ENCODE measurements at places on chromosomes 2 and 18.

DNA sequence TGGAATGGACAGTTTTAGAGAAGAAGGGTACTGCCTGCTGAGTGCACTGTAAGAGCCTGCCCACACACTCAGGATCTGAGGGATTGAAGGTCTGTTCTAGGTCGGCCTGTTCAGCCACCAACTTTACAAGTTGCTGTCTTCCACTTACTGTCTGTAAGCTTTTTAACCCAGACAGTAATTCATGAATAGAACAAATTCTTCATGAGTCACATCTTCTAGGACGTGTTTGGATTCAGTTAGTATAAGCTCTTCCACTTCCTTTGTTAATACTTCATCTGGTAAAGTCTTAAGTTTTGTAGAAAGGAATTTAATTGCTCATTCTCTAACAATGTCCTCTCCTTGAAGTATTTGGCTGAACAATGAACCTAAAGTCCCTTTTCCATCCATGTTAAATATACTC lies 74.6 kb downstream of the PDE11A start:
- peaks cover 32% of the 10 kb centered on the region for H3K4me1 ChIP-seq
- no peaks in the 10 kb centered on the region for H3K27me3 ChIP-seq
- peak overlapping the region; percentile 69 for H3K27ac ChIP-seq
- no peaks in the 10 kb centered on the region for H3K36me3 ChIP-seq

- peaks cover 4% of the 10 kb centered on the region for H3K27me3 ChIP-seq
- H3K36me3 ChIP-seq, result no peaks in the 10 kb centered on the region
- H3K27ac ChIP-seq, result no peak overlapping the region
- DNase-seq, result no peak
Measured at GRCh38 chr2:102350137-102350793, 5.3 kb upstream of the IL18R1 start.

- H3K27ac ChIP-seq, result no peak overlapping the region
- no peak overlapping the region for H3K4me3 ChIP-seq
- H3K36me3 ChIP-seq, result no peaks in the 10 kb centered on the region
- DNase-seq, result no peak
Measured at GRCh38 chr2:240146627-240147278, 6.3 kb upstream of the OTOS start.

DNA sequence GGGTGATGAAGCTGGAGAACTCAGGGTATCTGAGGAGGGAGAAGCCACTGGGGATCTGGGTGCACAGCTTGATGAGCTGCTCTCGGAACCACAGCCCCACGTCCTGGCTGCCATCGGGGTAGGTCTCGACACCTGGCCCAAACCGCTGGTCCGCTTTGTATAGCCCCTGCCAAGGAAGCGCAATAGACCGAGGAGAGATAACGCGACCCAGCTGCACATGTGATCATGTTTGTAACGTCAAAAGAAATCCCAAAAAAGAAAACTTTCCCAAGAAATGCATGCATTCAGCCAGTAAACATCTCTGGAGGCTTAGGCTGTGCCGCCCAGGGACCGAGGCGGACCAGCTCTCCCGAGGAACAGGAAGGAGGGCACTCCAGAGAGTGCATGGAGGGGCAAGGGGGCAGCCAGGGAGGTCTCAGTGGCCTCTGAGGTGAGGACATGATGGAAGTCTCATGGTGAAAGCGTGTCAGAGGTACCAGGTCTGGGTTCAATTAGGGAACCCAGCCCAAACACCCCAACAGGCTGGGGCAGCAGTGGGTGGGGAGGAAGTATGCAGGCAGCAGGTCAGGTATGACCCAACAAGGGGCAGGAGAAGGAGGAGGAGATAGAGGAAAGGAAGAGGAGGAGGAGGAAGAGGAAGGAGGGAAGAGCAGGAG lies 28.3 kb downstream of the ANKMY1 start:
- H3K36me3 ChIP-seq, result peaks cover 10% of the 10 kb centered on the region
- H3K27me3 ChIP-seq, result no peaks in the 10 kb centered on the region
- no peak overlapping the region for H3K27ac ChIP-seq
- no peak overlapping the region for H3K4me3 ChIP-seq
- no peak for DNase-seq

DNA sequence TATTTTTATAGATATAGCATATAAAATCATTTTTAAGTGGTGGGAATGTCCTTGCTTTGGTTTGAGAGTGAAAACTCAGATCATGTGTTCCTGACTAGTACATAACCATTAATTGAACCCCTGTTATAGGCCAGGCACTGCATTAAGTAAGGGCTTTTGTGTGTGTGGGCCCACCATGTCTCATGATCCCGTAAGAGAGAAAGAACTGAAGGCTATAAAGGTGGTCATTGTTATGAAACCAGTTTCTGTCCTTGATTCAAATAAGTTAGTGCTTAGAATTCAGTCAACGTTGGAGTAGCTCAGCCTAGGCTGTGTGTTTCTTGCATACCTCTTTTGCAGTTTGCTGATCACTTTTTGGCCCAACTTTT lies 91.5 kb downstream of the LIMS1 start:
- no peak for DNase-seq
- H3K27ac ChIP-seq, result no peak overlapping the region
- H3K4me1 ChIP-seq, result peaks cover 7% of the 10 kb centered on the region
- no peaks in the 10 kb centered on the region for H3K27me3 ChIP-seq
- H3K36me3 ChIP-seq, result no peaks in the 10 kb centered on the region
